ENCODE measurements at places on chromosomes 2 and 18.

DNA sequence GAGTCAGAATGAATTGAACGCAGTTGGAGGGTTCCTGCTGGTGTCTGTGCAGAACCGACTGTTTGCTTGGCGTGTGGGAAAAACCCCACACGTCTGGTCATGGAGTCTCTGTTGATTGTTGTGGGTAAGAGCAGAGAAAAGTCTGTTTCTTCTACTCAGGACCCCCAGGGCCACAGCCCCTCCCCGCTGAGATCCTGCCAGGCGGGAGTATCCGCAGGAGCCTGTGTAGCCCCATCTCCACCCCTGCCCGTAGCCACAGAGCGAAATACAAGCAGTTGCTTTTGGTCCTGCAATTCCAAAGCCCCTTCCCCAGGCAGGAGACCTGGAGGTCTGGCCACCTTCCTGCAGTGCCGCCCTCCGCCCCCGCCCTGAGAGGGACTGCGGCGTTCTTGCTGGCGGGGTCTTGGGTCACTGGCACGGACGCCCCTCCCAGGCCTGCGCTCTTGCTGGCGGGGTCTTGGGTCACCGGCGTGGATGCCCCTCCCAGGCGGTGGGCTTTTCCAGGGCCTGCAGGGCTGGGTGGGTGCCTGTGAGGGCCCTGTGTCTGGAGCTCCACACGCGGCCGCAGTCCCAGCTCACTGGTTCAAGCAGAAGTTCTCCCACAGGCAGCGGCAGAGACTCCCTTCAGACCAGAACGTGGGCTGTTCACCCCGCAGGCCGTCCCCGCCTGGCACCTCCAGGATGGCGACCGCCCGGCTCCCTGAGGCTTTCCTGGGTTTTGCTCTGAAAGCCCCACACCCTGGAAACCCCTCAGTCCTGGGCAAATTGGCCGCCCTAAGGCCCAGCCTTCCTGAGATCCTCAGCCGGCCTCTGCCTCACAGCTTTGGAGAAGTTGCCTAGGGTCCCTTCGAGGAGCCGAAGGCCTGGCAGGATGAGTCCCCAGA, 76.0 kb upstream of the CTDP1 start:
- no peak for DNase-seq

GRCh38 chr2:204892506-204893255, 347.4 kb downstream of the PARD3B start:
- DNase-seq = no peak

DNA sequence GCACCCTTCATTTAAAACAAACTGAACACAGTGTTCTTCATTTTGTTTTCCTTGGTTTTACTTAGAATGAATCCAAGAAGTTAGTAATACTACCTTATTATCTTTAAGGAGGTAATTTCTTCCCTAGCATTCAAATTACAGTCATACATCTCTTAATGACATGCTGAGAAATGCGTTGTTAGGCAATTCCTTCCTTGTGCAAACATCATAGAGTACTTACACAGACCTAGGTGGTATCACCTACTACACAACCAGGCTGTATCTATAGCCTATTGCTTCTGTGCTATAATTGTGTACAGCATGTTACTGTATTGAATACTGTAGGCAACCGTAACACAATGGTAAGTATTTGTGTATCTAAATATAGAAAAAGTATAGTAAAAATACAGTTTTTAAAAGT, 8.4 kb upstream of the CABYR start:
- no peak for DNase-seq

DNA sequence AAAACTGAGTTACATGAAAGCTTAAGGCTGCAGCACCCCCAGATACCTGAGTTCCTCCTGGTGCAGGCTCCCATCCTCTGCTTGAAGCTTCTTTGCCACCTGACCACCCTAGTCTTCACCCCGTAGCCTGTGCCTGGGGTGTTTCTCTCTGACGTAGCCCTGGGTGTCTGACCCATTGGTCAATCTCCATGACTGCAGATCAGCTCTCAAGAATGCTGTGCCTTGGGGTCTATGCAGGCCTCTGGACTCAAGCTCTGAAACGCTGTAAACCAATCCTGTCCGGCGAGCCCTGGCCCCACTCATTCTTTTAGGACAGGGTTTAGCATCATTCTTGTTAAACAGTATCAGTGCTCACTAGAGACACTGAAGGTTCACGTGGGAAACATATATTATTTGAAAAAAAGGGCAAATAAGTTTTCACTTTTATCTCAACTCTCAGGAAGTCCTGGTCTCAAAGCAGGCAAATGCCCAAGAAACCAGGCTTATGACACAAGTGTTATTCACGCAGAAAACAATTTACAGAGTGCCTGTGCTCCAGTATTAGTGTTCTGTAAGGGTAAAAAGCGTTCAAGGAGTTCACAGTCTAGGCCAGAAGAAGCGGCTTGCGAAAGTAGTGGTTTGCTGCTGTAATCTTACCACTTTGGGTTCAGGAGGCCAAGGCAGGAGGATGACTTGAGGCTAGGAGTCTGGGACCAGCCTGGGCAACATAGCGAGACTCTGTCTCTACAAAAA, 22.8 kb upstream of the PPP4R1 start:
- no peak for DNase-seq

DNA sequence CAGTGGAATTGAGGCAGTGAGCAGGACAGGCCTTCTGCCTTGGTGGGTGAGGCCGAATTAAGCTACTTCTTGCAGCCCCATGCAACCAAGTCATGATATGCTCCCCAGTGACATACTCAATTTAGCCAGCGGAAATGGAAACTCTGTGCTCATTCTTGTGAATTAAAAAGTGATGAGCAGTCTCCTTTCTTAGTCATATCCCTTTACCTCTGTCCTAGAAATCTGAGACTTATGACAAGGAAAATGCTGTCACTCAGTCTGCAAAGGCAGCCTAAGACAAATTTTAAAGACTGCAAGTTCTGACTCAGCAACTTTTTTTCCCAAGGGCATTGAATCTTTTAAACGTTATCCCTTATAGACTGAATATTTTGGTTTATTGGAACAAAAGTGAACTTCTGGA, 218.2 kb downstream of the SH3BP4 start:
- DNase-seq = no peak

DNA sequence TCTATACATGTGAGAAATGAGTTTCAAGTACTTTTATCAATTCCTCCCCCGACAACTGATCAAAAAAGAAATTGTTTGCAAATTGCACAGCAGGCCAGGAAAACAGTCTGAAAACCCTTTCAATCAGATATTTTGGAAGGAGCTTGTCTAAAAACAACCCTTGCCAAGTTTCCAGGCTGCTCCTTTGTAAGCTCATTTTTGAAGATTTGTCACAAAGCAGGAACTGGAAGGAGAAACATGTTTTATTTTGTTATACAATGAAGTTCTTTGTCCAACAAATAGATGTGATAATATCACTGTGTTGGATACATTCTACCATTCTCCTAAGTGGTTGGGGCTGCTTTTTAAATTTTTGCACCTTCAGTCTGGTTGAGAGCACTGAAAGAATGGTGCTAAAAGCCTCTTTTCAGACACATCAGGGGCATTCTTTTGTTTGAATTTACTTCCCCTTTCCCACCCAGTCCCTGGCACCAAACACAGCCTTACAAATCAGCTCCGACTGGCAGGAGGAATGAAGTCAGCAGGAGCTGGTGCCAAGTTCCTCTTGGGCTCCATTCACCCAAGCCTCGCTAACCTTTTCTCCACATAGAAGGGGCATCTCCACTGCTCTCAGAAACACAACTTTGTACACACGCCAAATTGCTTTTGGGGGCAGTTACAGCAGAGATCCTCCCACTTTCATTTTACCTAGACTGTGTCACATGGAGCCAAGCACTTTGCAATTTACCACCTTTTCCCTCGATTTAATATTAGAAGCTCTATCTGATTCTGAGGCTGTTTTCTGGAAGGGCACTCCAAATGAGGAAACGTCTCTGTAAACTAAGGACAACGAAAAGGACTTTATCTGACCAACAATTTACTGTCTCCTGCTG, 88.0 kb downstream of the C1D start:
- no peak for DNase-seq

GRCh38 chr18:5942591-5942990, 47.3 kb upstream of the TMEM200C start:
- no peak for DNase-seq

DNA sequence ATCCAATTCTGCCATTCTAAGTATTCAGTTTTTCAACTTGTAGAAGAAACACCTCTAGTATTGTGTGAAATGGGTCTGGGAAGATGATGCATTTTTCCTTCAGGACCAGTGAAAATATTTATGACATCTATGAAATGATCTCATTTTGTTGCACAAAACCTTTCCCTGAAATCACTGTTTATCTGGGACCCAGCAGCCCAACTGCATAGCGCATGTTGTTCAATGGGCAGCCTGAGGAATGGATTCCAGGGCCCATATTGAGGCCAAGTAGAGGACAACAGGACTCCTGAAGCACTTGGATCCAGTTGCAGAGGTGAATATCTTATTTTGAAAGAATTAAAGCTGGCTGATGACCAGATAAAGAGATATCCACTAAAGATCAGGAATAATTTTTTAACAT, 7.3 kb downstream of the RBMS1 start:
- no peak for DNase-seq

DNA sequence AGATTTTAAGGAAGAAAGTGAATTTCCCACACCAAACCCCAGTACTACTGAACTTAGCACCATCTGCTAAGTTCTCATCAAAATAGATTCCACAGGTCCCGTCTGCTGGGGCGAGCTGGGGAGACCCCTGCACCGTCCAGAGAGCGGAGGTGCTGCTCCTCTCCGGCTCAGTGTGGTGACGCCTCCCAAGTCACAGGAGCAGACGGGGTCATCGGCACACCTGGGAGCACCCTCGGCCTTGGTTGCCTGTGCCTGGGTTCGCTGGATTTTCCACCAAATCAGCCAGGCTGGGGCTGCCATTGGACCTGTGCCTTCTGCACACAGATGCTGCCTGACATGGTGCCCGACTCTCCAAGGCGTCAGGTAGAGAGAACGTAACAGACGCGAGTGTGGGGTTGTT, 141.3 kb downstream of the PXDN start:
- no peak for DNase-seq

GRCh38 chr2:112831946-112832840, 4.4 kb downstream of the IL1B start:
- no peak for DNase-seq

DNA sequence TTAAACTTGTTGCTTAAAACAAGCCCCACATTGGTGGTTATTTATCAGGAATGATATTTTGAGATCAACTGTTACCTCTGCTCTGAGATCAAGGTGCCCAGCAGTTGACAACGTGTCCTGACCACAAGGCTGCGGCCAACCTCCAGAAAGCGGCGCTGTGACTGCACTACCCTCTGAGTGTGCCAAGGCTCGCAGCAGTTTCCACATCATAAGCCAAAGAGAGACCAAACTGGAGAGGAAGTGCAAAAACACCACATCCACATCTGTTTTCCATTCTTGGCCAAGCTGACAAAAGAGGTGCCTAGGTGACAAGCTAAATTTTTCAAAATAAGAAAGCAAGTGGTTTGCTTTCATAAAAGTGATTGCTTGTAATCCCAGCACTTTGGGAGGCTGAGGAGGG, 410.8 kb upstream of the POU3F3 start:
- DNase-seq = no peak

- no peak for DNase-seq
Observed at GRCh38 chr2:169290433-169290832, 71.9 kb downstream of the LRP2 start.

GRCh38 chr2:98156304-98156703, 69.3 kb downstream of the VWA3B start:
- DNase-seq = no peak

GRCh38 chr18:77016936-77017335, 115.6 kb downstream of the MBP start:
- no peak for DNase-seq

DNA sequence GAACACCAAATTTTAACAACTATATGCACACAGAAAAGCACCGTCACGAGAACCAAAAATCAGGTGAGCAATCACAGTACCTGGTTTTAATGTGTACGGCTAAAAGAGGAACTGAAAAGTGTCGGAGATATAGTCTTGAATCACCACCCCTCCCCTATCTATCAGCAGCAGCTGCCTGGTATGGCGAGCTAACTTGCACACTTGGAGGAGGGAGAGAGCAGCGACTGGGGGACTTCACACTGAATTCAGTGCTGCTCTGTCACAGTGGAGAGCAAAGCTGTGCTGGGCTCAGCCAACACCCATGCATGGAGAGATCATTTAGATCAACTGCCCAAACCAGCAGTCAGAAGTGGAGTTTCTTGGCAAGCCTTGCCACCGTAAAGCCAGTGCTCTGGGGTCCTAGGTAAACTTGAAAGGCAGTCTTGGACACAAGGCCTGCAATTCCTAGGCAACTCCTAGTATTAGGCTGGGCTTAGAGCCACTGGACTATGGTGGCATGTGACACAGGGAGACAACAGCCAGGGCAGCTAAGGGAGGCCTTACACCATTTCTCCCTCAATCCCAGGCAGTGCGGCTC, 89.2 kb upstream of the CD226 start:
- no peak for DNase-seq

GRCh38 chr18:47387864-47388263, 136.4 kb upstream of the SKOR2 start:
- DNase-seq = no peak

DNA sequence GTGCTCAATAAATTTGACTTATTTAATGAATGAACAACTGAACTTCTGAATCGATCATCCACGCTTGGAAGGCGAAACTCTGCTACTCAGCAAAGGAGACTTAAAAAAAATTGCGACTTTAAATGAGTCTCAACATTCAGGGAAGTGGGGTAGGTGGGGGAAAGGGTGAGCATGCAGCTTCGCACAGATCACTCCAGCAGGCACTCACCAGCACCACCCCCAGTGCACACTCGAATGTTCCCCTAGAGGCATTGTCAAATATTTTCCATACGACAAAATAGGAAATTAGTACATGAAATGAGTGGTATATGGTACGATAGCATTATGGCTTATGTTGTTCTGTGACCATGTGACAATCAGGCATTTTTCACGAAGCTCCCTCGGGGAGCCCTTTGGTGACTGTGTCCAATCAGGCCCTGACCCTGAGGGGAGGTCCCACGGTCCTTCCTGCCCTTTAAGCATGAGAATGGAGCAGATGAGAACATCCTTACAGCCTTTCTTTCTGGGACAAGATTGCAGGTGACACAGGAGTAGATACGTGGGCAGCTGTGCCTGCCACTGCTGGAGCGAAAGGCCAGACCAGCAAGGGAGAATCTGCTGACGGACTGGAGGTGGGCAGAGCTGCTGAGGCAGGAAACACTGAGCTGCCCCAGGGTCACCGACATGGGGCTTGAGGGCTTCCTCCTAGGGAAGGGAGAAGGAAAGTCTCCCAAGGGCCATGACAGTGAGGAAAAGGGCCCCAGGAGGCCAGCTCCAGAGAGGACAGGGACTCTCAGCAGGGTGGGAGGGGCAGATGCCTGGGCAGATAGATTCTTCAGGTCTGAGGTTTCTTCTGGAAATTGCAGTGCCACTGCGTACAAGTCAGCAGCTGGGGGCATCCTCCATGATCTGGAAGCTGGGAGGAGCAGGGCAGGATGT, 101.3 kb upstream of the ID2 start:
- DNase-seq = no peak

- DNase-seq = no peak
Observed at GRCh38 chr2:143255899-143256298, 126.7 kb downstream of the ARHGAP15 start.

All from T-helper 9 cell (primary cell).